ENCODE measurements at places on chromosomes 6 and 20. TPM values are rescaled to one million over a fixed set of nuclear protein-coding genes. Genes with fewer than 3 reads are reported as not detected.

PCIF1 gene
- 44.4 TPM for total RNA-seq

DNA sequence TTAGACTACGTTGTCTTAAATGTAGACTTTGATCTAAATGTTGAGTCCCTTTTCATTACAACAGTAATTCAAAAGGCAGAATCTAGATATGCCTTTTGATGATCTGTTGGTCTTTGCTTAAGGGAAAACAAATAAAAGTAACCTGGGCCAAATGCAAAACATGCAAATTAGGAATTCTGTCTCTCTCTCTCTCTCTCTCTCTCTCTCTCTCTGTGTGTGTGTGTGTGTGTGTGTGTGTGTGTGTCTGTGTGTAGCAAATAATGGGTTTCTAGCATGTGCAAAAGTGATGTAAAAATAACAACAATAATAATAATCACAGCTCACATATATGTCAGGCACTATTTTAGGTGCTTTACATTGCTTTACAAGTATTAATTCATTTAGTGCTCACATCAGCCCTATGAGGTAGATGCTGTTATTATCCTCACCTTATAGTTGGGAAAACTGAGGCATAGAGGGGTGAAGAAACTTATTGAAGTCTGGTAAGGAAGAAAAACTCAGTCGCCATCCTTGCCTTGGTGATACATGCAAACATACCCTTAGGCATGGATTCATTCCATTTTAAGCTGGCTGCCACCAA is 160.3 kb upstream of the ZNF217 start:
- peaks cover 40% of the 10 kb centered on the region for H3K4me1 ChIP-seq
- H3K4me3 ChIP-seq, result no peak overlapping the region
- DNase-seq, result no peak
- H3K27ac ChIP-seq, result no peak overlapping the region
- no peaks in the 10 kb centered on the region for H3K36me3 ChIP-seq

WFDC11 gene
- total RNA-seq, result not detected

- H3K4me3 ChIP-seq, result no peak overlapping the region
- DNase-seq, result no peak
- peaks cover 12% of the 10 kb centered on the region for H3K4me1 ChIP-seq
- peaks cover 22% of the 10 kb centered on the region for H3K36me3 ChIP-seq
- no peak overlapping the region for H3K27ac ChIP-seq
- no peaks in the 10 kb centered on the region for H3K27me3 ChIP-seq
Observed at GRCh38 chr6:16583144-16583762, 178.0 kb downstream of the ATXN1 start.

GRCh38 chr20:20712474-20713243 is at the start of gene RALGAPA2:
RALGAPA2 (minus strand) TSS chr20:20712644; CDS start chr20:20712480, 164 bp downstream.
- H3K27ac ChIP-seq, result peak within 1 kb of the TSS; percentile 93
- no peaks in the 10 kb centered on the region for H3K36me3 ChIP-seq
- H3K4me3 ChIP-seq, result peak within 1 kb of the TSS; percentile 80
- peak; percentile 96 for DNase-seq
